ENCODE measurements at places on chromosomes 6 and 20.
A peak's percentile ranks its signal among the peaks of the same experiment; 100 is the strongest.

- DNase-seq = no peak
Observed at GRCh38 chr20:33071198-33071597, 8.2 kb upstream of the BPIFB4 start.

GRCh38 chr6:108897371-108897770 lies 49.1 kb downstream of the ARMC2 start:
- no peak for DNase-seq

- DNase-seq = no peak
Observed at GRCh38 chr20:60065741-60066437, 107.7 kb downstream of the CDH26 start.

GRCh38 chr6:117917176-117917575 lies 10.1 kb downstream of the SLC35F1 start:
- no peak for DNase-seq

DNA sequence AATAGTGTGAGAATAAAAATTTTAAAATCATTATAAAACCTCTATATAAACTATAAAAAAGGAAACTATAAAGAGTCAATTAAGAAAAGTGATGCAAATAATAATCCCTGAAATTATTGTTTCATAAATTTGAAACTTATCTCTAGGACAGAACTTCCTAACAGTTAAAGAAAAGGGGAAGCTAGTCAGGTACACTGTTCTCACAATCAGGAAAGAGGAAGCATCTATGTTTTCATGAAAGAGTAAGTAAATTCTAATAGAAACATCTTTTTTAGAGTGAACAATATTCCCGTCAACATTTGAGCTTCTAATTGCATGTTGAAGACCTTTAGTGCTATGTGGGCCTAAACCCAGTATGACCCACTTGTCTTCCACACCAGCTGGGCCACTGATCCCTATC lies 1.2 kb upstream of the ADGRF1 start:
- no peak for DNase-seq

DNA sequence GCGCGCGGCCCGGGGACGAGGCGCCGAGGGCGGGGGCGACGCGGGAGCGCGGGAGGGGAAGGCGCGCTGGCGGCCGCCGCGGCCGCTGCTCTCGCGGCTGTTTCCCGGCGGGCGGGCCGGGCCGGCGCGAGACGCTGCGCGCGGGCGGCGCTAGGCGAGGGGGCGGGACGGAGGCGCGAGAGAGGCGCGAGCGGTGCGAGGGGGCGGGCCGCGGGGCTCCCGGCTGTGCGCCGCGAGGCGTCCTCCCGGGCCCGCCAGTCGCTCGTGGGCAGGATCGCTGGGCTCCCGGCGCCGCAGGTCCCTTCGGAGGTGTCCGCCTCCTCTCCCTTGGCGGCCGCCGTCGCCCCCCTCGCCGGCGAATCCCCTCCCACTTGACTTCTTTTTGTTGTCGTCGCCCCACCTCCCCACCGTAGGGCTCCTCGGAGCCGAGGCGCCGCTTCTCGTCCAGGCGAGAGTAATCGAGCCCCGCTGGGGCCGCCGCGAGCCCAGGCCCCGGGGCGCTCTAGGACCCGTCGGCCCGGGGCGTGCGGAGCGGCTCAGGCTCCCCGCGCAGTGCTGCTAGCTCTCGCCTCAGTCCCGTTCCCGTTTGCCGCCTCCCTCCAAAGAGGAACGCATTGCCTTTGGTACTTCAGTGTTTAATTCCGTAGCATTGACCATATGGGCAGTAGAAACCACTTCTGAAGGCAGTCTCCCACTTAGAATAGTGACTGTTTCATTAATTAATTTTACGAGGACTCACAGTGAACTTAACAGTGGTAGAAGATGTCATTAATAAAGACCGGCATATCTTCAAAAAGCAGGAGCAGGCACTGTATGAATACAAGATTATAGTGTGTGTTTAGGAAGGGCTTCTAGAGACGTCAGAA lies at the start of gene RANBP9:
Gene RANBP9, minus strand, starts transcription at position 103 of the 866 bp plus-strand sequence. CDS start 330 bp downstream, outside the sequence.
- peak; percentile 77 for DNase-seq

DNA sequence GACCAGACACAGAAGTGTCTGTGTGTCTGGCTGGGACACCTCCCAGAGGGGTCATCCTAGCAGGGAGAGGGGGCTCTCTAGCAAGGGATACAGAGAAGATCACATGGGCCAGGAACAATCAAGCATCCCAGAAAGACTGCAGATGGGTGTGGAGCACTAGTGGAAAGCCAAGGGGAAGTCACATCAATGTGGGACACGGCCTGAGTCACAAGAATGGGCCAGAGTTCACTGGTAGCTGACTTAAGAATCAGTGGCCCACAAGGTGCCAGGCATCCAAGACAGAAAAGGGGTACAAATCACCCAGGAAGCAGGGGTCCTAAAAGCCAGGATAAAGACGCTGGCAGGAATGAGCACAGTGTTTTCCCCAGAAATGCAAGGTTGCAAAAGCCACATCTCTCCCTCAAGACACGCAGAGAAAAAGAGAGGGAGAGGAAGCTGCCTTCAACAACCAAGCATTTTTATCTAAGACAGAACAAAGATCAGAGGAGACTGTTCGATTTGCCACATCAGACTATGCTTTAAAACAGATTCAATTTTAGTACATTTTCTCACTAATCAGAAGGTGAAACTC lies 113.6 kb upstream of the DST start:
- DNase-seq = no peak

Data from HS-27A (cell line).